ENCODE measurements at places on chromosomes 16 and 17. TPM values are rescaled to one million over a fixed set of nuclear protein-coding genes. Genes with fewer than 3 reads are reported as not detected.

DNA sequence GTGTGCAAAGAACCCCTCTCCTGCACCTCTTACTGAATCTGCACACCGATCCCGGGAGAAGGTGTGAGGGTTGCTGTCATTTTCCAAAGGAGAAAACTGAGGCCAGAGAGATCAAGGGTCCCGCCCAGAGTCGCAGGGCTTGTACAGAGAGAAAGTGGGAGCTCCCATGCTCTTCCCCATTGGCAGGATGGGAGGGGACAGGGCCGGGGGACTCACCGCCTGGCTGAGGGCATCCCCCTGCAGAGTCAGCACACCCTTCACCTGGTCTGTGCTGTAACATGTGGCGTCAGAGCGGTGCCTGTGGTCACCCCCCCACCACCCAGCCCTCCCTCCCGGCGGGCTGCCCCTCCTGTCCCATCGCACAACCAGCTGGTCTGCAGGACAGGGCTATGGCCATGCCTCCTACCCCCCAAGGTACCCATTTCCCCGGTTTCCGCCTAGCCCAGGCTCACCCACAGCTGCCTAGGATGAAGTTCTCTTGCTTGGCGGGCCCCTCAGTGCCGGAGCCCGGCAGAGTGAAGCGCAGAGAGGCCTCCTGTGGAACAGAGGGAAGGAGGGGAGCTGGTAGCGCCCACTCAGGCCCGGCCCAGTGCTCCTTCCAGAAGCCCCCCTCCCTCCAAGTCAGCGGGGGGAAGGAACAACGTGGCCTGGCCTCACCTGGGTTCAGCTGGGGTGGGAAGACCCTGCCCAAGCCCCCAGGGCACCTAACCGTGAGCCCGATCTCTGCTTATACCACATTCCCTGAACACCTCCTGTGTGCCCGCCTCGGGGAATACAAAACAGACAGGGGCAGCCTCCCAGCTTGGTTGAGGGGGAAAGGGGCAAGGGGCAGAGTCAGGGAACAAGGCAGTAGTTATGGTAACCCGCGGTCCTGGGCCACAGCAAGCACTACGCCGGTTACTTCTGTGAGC is 1.1 kb downstream of the ROGDI start:
- DNase-seq: no peak

DNA sequence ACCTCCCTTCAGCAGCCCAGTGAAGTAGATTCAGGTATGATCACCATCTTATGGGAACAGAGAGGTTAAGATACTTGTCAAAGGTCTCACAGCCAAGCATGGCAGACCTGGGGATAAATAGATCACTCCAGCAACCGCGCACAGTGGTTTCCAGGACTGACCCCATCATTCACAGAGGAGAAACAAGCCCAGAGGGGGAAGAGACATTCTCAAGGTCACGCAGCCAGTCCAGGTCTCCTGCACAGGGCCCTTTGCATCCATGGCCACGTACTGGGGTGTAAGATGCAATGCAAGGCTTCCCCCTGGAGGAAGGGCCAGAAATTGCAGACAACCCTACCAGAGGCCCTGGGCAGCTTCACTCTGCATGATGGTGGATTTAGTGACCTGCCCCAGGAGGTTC is 19.9 kb downstream of the TLE7 start:
- DNase-seq: peak; percentile 73

DNA sequence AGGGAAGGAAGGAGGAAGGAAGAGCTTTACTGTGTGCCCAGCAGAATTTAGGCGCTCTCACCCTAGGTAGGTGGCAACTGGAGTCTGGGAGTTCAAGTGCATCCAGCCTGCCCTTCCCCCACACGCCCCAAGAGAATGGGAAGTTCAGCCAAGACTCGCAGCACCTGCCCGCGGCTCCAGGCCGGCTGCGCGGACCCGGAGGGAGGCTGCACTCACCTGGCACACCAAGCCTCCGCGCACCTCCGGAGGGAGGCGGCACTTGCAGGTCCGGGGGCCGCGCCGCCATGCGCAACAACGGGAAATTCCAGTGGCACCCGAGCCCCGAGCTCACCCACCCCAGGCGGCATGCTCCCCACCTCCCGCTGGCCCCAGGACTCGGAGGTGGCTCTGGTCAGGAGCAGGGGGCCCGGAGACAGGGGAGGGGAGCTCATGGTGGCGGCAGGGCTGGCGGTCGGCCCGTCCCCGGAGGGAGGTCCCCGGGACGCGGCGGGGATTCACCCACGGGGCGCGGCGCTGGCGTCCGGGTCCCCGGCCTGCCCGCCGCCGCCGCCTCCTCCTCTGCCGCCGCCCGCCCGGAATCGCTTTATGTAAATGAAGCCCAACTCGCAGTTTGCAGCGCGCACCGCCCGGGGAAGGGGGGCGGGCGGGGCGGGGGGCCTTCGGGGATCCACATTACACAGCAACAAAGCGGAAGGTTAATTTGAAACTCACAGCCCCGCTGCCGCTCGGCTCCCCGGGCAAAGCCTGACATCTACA is at the start of gene ZFHX3:
Gene ZFHX3 (minus strand): TSS at position 593 of the 756 bp plus-strand sequence. CDS start 87,983 bp downstream, outside the sequence.
- no peak for DNase-seq

GRCh38 chr17:42845918-42846593 is 1.7 kb downstream of the AOC2 start:
- DNase-seq: no peak

DNA sequence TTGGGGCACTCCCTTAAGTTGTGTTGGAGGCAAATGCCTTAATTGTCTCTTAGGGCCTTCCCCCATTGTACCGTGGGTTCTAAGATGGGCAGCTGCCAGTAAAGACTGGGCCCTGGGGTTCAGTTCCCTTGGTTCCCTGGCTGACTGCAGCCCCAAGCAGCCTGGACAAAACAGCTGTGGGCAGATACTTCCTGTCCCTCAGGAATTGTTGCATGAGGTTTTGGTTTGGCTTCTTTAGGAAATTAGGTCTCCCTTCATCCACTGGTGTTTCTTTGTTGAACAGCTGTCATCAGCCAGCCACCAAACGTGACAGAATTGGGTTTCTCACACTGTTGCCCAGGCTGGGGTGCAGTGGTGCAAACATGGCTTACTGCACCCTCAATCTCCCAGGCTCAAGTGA is 42.0 kb upstream of the ETV4 start:
- no peak for DNase-seq

DNA sequence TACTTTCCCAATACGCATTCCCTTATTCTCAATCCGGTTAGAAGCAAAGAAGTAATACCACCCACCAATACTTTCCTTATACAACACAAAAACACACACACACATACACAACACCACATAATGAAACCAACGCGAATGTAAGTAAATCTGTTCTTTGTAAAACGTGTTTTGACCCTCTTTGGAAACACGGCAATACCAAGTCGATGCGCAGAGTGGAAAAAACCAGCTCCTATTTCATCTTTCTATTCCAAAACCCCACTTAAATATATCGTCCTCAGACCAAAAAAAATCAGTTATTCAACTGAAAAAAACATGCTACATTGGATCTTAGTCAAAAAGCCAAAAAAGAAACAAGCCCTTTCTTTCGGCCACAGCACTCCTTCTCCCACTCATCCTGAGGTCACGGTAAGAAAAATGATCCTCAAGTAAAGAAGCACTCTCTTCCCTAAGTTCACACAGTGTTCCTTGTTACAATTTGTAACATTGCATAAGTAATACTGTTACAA is 31.0 kb upstream of the ARL4D start:
- no peak for DNase-seq

DNA sequence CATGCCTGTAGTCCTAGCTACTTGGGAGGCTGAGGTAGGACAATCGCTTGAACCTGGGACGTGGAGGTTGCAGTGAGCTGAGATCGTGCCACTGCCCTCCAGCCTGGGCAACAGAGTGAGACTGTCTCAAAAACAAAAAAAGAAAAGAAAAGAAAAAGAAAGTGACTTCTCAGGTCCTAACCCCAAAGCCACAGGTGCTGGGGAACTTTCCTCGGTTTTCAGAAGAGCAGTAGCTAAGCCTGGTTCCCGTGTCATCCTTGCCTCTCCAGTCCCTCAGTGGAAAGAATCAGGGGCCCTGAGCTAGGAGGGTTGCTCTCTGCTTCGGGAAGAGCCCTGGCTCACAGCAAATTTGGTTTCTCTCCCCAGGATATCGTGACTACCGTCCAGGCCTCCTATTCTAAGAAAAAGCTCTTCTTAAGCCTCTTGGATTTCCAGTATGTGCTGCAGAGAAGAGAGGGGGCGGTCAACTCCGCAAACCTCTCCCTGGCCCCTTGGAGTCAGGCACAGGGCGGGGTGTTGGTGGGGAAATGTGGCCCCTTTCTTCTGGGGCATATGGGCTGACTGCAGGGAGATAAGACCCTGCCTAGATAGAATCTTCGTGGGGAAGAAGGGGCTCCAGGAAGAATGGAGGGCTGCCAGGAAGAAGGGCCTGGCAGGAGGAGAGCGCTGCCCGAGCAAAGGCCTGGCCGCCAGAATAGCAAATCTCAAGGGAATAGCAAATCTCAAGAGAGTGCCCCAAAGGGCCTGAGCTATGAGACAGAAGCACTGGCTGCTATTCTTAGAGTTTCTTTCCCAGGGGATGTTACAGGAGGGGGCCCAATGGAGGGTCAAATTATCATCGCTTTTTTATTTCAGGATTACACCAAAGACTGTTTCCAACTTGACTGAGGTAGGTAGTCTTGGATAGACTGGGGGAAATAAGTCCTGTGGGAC is 8.3 kb upstream of the NLRC5 start:
- DNase-seq: no peak

GRCh38 chr17:49895812-49896211 is 47.9 kb upstream of the TAC4 start:
- no peak for DNase-seq

DNA sequence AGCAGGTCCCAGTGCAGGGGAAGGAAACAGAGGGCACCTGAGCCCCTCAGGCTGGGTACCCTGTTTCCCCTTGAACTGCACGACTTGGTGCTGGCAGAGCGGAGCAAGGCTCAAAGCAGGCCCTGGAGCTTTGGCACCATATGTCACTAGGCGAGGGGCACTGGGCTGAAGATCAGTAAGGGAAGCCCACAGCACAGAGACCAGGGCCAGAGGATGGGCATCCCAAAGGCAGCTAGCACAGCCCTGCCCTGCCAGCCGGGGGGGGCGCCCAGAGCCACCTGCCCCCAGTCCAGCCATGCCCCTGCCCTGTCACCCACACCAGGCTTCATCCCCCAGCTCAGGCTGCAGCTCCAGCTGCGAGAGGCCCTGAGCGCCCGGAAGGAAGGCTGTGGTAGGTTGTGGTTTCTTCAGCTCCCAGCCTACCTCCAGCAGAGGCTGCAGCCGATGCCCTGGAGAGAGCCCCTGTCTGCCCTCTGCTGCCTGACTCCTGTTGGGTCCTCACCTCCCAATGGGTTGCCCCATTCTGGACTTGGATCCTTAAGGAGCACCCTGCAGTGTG is 10.9 kb downstream of the NHERF1 start:
- DNase-seq: no peak

DNA sequence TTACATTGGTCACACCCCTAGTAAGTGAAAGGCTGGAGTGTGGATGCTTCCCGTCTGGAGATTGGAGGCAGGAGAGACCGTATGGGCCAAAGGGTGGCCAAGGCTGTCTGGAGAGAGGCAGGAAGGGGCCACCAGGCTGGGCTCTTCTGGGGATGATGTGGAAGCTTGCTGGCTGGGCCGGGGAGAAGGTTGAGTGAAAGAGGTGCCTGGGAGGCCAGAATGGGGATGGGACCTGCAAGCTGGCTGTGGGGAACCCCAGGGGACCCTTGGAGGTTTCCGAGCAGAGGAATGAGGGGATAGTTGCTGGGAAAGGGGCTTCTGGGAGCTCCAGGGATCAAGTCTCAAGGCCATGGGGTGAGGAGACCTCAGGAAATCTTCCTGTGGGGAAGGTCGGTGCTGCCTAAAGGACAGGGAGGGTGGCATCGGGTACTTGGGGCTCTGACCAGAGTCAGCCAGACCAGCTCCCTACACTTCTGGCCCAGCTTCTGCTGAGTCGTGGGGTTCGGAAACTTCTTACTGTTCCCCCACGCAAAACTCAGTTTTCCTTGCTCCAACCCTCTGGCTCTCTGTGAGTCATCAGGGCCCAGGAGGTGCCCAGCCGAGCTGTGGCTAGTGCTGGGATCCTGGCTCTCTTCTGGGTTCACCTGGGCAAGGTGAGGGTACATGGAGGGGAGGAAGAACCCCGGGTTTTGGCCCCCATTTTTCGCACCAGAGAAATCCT is 3.1 kb downstream of the MRC2 start:
- DNase-seq: peak; percentile 9

GRCh38 chr17:55072898-55073297 is 104.3 kb downstream of the STXBP4 start:
- DNase-seq: no peak

DNA sequence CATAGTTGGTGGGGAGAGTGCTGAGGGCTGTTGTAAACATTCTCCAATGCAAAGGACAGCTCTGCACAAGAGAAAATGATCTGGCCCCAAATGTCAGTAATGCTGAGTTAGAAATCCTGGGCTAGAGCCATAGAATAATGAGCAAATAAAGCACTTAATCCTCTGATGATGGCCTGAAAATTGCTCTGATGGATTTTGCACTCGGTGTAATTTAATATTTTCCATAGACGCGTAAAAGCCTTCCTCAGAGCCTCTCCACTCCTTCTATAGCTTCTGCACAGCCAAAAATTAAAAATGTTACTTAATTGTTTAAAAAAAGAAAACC is 23.7 kb downstream of the FAM20A start:
- DNase-seq: no peak

PYDC1 gene
- not detected for polyA plus RNA-seq

PIRT gene
- not detected for polyA plus RNA-seq

DHODH gene
- 12.8 TPM for polyA plus RNA-seq

KRT25 gene
- polyA plus RNA-seq: not detected

Measured in K562 (cell line).